ENCODE measurements at places on chromosomes 4 and X. TPM values are rescaled to one million over a fixed set of nuclear protein-coding genes. Genes with fewer than 3 reads are reported as not detected.

The CSN1S1 gene
- total RNA-seq: not detected

GRCh38 chrX:115521741-115522140 is 39.2 kb upstream of the PLS3 start:
- no peak for DNase-seq

The FAM114A1 gene
- total RNA-seq: not detected

The ADGRL3 gene
- total RNA-seq: not detected

- DNase-seq: no peak
These were observed 944 bp downstream of the FUNDC2 start for GRCh38 chrX:155027509-155028066.
